Cardiac muscle cell (in vitro differentiated cells and primary cell): ENCODE measurements at places on chromosomes 11 and 22. TPM values are rescaled to one million over a fixed set of nuclear protein-coding genes. Genes with fewer than 3 reads are reported as not detected.

Gene GNAZ
- 1.8 and 2.5 TPM in 2 replicates for polyA plus RNA-seq

Gene OR51B2
- polyA plus RNA-seq, result not detected in 2 replicates

Gene TMEM45B
- 0.10 and 0.37 TPM in 2 replicates for polyA plus RNA-seq

Gene TENM4
- 19.0 and 27.3 TPM in 2 replicates for polyA plus RNA-seq

Gene CNGA4
- 0.39 TPM in 1 of 2 replicates, not detected in the other for polyA plus RNA-seq
